ENCODE measurements at places on chromosomes 4 and X. TPM values are rescaled to one million over a fixed set of nuclear protein-coding genes. Genes with fewer than 3 reads are reported as not detected.

Gene GABRG1
- not detected for total RNA-seq

Gene XAGE1A
- total RNA-seq: not detected

Gene TLL1
- total RNA-seq: 0.15 TPM

Gene GYPB
- not detected for total RNA-seq

Gene FAM184B
- total RNA-seq: not detected

Gene SCML1
- total RNA-seq: 2.7 TPM

Gene AMER1
- total RNA-seq: 11.3 TPM

Gene SORBS2
- total RNA-seq: 95.5 TPM

Gene AMTN
- total RNA-seq: not detected

Gene ODAM
- not detected for total RNA-seq

Gene ZXDA
- total RNA-seq: 3.4 TPM

Gene BMPR1B
- total RNA-seq: 2.4 TPM

Gene RAB40A
- total RNA-seq: 0.47 TPM
